Vagina (tissue), 2 donors: ENCODE measurements at places on chromosomes 4 and X.

DNA sequence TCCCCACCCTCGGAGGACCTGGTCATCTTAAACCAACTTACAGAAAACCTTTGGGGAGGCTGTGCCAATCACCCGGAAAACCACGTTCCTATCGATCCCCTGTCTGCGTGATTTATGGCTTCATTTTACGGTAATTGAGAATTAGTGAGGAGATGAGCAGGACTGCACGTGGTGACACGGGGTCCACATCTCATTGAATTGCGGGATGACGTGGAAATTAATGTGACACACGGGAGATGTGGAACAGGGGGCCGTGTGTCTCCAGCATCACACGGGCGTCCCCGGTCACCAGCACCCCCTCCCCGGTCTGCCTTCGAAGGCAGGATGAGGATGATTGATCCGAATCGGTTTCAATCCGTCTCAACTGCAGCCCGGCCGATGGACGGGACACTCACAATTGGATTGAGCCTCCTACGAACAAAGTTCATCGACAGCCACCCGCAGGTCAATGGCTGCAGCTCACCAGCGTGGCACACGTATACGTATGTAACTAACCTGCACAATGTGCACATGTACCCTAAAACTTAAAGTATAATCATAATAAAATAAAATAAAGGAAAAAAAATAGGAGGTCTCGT is 160.3 kb downstream of the SHOX start:
- DNase-seq, result no peak

DNA sequence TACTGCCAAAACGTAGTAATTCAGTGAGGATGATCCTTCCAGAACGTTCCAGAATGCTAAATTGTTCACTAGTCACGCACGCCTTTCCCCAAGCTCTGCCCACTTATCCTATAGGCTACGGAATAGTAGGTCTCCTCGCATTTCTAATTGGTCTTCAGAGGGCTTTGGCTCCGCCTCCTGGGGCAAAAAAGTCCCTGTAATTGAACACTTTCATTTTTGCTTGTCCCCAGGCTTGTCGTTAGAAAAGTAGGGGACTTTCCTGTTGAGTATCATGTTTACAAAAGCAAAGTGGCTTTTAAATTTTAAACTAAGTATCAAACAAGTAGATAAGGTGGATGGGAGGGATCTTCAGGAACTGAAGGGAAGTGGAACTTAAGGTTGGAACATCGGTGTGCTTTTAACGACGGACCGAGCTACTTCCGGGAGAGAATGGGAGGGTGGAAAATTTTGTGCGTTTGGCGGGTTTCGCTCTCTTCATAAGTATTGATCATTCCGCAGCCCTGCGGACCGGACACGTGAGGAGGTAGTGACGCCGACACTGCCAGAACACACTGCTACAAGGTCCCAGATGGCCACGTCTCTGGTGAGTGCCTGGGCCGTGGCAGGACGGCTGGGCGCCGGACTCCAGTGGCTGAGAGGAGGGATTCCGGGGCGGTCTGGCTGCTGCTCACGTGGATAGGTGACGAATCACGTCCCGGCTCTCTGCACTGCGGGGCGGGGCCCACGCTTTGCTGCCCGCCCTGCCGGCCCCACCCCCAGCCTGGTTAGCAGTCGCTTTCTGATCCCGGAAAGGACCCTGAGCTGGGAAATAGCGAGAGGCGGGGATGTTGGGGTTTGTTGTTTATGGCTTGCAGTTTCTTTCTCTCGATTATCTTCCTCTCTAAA is at the start of gene NXT2:
TSS of gene NXT2 (plus strand) at position 406 of the 885 bp plus-strand sequence. CDS start at position 569, 163 bp downstream.
- DNase-seq, result peak; percentile 92

DNA sequence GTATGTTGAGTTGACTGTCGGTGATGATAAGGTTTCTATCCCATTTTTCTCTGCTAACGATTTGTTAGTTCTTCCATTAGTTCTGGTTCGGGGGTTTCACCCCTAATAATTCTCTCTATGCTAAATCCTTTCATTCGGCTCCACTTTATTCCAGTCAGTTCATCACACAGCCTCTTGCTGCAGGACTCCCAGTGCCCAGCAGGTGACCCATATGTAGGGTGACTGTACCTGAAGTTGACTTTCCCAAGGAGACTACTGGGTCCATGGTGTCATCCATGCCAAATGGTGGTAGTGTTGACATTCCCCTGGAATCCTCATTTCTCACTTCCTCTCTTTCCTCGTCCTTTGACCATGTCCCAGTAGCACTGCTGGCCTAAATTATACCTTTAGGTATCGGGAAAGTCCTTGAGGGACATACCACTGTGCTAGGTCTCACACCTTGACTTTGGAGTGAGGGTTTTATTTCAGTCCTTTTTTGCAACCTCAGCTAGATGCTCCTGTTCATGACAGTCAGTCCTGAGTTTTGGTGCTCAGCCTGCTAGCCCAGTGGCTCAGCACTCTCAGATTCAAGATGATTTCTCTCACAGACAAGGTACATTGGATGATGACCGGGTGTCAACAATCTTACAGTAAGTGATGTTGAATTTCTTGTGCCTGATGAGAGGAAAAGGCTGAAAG is 105.1 kb upstream of the ARHGAP24 start:
- DNase-seq, result no peak

DNA sequence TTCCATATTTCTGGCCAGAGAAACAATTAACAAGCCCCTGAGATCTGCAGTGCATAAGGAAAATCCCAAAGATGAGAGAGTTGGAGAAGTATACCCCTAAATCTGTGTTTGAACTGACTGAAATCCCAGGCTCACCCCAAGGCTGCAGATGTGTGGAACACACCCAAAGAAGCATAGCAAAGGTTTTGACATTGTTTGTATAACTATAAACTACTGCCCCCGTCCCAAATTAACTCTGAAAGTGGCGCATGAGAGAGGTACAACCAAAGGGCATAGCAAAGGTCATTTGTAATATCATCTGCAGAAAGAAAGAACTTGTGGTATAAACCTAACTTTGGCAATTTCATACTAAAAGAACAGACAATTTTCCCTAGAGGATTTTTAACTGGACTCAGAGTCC is 157.9 kb downstream of the DCAF12L1 start:
- no peak for DNase-seq

DNA sequence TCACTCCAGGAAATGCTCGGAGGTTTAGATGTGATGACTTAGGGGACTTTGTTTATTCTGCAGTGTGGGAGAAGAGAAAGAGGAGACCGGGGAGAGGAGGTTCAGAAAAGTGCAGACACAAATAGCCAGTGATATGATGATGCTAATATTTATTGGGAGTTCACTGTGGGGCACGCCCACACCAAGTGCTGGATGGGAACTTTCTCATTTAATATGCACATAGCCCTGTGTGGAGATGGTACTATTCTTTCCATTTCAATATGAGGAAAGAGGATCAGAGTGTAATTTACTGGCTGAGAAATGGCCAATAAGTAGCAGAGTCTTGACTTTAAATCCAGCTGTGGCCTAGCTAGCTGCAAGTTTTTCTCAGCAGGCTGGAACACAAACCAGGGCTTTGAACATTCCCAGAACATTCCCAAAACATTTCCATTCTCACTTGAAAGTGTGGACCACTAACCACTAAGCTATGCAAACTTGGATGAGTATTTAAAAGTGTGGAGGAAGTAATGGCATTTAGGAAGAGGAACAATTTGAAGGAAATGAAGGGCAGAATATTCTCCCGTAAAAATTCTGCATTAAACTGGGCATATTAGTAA is 231.7 kb downstream of the HS3ST1 start:
- DNase-seq, result no peak

DNA sequence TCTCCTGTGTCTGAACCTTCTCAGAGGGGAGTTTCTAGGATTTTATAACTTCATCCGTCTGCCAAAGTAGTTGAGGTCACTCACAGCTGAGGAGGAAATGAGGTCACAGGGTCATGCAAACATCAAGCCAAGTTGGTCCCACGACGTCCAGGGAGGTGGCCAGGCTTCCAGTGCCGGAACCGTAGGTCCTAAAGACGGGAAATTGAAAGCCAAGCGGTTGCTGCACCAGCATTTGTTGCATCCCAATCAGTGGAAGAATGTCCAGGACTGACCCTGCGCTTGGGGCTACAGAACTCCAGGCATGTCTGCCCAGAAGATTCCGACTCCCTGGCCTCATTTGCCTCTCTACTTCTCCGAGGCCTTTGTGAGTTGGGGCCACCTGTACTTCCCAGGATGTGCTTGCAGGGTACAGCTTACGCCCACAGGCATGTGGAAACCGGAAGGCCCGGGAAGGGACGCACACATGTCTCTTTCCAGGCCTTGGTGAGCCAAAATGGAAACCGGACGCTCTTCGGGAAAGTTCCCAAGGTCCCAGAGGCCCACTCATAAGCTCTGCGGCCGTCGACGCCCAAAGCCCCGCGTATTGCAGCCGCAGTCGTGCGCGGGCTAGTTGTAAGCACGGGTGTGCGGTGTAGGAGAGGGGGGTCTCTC is 9.3 kb downstream of the PRDM8 start:
- no peak for DNase-seq

DNA sequence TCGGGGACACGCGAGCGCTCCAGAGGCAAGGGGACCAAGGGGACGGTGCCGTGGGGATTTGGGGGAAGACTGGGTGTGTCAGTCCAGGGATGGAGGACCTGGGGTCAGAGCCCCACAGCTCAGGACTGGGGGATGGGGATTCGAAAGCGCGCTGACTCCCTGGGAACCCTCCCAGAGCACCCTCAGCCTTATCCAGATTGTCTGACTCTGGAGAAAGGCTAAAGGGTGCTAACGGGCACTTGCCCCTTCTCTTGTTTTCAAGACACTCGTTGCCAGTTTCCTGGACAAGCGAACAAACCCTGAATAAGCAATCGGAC is 1.1 kb downstream of the DOCK11 start:
- DNase-seq, result no peak

GRCh38 chr4:112819729-112820128 is 182.8 kb downstream of the LARP7 start:
- DNase-seq, result no peak

- DNase-seq, result peak; percentile 93
Measured at GRCh38 chr4:555566-556275, 20.4 kb downstream of the TMEM271 start.

GRCh38 chr4:56302760-56303159 is 84.5 kb downstream of the AASDH start:
- no peak for DNase-seq

- no peak for DNase-seq
Measured at GRCh38 chrX:117972711-117973109, 143.9 kb downstream of the KLHL13 start.
